Hair follicular keratinocyte (primary cell): ENCODE measurements at places on chromosomes 1 and 21. TPM values are rescaled to one million over a fixed set of nuclear protein-coding genes. Genes with fewer than 3 reads are reported as not detected.

PLA2G4A gene
- total RNA-seq = 8.7 and 21.1 TPM in 2 replicates

CACYBP gene
- total RNA-seq = 71.0 and 203 TPM in 2 replicates

COL24A1 gene
- total RNA-seq = not detected in 2 replicates

USP48 gene
- 14.9 and 20.0 TPM in 2 replicates for total RNA-seq

TGFBR3 gene
- total RNA-seq = 0.87 TPM in 1 of 2 replicates, not detected in the other

ELOVL1 gene
- total RNA-seq = 126 and 140 TPM in 2 replicates

SLC25A34 gene
- total RNA-seq = 0.30 and 1.1 TPM in 2 replicates

HCRTR1 gene
- total RNA-seq = not detected in 2 replicates

LRRC38 gene
- not detected in 2 replicates for total RNA-seq

NGF gene
- not detected in 2 replicates for total RNA-seq

TSPEAR gene
- total RNA-seq = not detected in 2 replicates

FAM177B gene
- not detected in 2 replicates for total RNA-seq

RALGPS2 gene
- 9.0 and 13.0 TPM in 2 replicates for total RNA-seq

RSPO1 gene
- not detected in 2 replicates for total RNA-seq

KCNK2 gene
- total RNA-seq = 0.46 TPM in 1 of 2 replicates, not detected in the other

PHF13 gene
- 5.4 and 6.2 TPM in 2 replicates for total RNA-seq

BGLAP gene
- not detected in 2 replicates for total RNA-seq

LDLRAD2 gene
- total RNA-seq = not detected in 2 replicates

HP1BP3 gene
- 96.5 and 114 TPM in 2 replicates for total RNA-seq

MAEL gene
- total RNA-seq = not detected in 2 replicates

LCE1F gene
- not detected in 2 replicates for total RNA-seq

IL24 gene
- total RNA-seq = 12.4 and 14.1 TPM in 2 replicates

C1orf167 gene
- not detected in 2 replicates for total RNA-seq

AVPR1B gene
- total RNA-seq = not detected in 2 replicates

CYP4A11 gene
- total RNA-seq = not detected in 2 replicates

TEX38 gene
- not detected in 2 replicates for total RNA-seq

GPR61 gene
- total RNA-seq = not detected in 2 replicates

OVAAL gene
- not detected in 2 replicates for total RNA-seq

C1QA gene
- not detected in 2 replicates for total RNA-seq

MANEAL gene
- 0.15 and 0.78 TPM in 2 replicates for total RNA-seq

SMCP gene
- not detected in 2 replicates for total RNA-seq

MGST3 gene
- 116 and 221 TPM in 2 replicates for total RNA-seq

MCOLN2 gene
- 2.0 and 2.9 TPM in 2 replicates for total RNA-seq

PLPP3 gene
- total RNA-seq = 1.6 and 3.9 TPM in 2 replicates

SLC9C2 gene
- total RNA-seq = not detected in 2 replicates

TNFSF4 gene
- 0.15 and 0.62 TPM in 2 replicates for total RNA-seq

SYCP1 gene
- under 0.01 TPM in 1 of 2 replicates, not detected in the other for total RNA-seq

UBE2G2 gene
- 41.7 and 46.1 TPM in 2 replicates for total RNA-seq

LRRC42 gene
- 49.9 and 50.4 TPM in 2 replicates for total RNA-seq

PTPN22 gene
- total RNA-seq = 0.23 and 0.39 TPM in 2 replicates

ABCG1 gene
- 2.3 and 7.4 TPM in 2 replicates for total RNA-seq

KDM1A gene
- 69.3 and 92.3 TPM in 2 replicates for total RNA-seq

LCE1A gene
- 2.9 TPM in 1 of 2 replicates, not detected in the other for total RNA-seq

TCHH gene
- total RNA-seq = 0.04 TPM in 1 of 2 replicates, not detected in the other

CRYAA gene
- not detected in 2 replicates for total RNA-seq

NLRP3 gene
- total RNA-seq = 2.1 and 7.0 TPM in 2 replicates

AADACL4 gene
- total RNA-seq = not detected in 2 replicates

AADACL3 gene
- not detected in 2 replicates for total RNA-seq

CR1L gene
- not detected in 2 replicates for total RNA-seq

LRRIQ3 gene
- 0.39 and 0.53 TPM in 2 replicates for total RNA-seq

MMP23B gene
- total RNA-seq = 0.08 and 3.7 TPM in 2 replicates

EFNA3 gene
- 2.9 and 3.2 TPM in 2 replicates for total RNA-seq

RGS8 gene
- total RNA-seq = not detected in 2 replicates

CRYBG2 gene
- total RNA-seq = 3.3 and 3.9 TPM in 2 replicates
